ENCODE measurements at places on chromosomes 7 and 10.

DNA sequence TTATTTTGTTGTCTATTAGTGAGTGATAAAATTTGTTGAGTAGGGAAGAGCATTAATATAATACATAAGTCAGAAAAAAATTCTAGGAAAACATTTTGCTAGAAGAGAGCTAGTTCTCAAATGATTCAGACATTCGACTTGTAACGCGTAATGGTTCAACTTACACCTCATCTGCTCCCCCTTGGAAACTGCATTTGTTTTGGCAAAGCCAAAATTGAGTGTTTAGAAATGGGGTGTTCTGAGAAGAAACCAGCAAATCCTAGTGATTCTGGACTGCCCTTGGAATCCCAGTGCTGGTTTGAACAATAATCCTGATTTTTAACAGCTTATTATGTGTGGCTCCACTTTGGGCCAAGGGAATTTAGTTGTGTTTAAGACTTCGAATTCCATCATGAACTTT is 475.7 kb downstream of the SUGCT start:
- DNase-seq = no peak

GRCh38 chr10:14220026-14220425 is 110.7 kb downstream of the FRMD4A start:
- DNase-seq = no peak

DNA sequence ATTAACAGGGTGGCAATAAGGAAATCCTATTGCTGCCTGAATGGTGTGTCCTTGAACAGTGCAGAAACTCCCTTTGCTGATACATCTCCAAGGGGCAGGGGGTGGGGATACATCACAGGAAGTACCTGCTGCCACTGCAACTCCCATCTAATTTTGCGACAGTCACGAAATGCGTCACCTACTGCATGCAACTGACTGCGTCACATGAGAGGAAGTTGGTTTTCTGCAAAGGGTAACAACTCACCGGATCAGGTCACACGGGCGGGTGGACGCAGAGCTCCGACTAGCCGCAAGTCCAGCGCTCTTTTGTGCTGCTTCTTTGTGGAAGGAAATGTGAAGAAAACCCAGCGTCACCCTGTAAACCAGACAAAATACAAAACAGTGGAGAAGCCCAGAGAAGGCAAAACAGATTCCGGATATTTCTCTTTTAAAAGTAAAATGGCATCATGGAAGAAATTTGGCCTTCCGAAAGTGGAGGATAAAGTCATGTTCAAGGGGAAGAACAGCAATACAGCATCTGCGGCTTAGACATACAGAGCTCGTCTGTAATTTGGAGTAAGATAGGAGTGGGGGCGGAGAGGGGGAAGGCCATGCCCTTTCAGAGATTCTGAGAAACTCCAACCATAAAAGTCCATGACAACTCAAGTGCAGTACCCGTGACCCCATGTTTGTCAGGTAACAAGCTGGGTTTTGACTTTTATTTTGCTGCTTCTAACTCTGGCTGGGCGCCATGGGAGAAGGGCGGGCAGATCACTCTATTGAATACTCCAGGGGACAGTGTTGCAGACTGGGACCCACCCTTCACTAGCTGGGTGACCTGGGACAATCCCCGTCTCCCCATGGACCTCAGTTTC is 32.3 kb upstream of the PLEKHS1 start:
- DNase-seq = no peak

GRCh38 chr7:100886936-100887515 is 2.5 kb downstream of the UFSP1 start:
- peak; percentile 8 for DNase-seq

- no peak for DNase-seq
These were observed 42.8 kb downstream of the TBXAS1 start for GRCh38 chr7:139871820-139872219.

GRCh38 chr7:96041171-96041570 is 268.8 kb downstream of the DYNC1I1 start:
- no peak for DNase-seq

DNA sequence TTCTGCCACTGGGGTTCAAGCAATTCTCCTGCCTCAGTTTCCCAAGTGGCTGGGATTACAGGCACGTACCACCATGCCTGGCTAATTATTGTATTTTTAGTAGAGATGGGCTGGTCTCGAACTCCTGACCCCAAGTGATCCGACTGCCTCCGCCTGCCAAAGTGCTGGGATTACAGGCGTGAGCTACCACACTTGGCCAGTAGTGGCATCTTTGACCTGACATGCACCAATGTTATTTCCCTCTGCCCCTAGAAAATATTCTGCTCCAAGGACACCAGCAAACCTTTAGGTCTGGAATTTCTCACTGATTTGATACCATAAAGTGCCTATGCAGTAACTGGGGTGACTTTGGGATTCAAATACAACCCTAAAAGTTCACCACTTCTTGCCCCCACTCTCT is 179.4 kb downstream of the ARID5B start:
- no peak for DNase-seq

DNA sequence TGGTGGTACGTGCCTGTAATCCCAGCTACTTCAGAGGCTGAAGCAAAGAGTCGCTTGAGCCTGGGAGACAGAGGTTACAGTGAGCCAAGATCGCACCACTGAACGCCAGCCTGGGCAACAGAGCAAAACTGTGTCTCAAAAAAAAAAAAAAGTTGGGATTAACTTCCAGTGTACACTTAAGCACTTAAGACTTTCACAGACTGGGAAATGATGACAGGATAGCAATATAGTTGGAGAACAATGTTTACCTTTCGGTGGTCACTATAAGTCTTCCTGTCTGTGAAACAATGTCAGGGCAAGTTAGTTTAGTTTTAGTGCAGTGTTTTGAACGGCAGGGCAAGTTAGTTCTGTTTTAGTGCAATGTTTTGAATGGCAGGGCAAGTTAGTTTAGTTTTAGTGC is 130.2 kb downstream of the TPST1 start:
- no peak for DNase-seq

DNA sequence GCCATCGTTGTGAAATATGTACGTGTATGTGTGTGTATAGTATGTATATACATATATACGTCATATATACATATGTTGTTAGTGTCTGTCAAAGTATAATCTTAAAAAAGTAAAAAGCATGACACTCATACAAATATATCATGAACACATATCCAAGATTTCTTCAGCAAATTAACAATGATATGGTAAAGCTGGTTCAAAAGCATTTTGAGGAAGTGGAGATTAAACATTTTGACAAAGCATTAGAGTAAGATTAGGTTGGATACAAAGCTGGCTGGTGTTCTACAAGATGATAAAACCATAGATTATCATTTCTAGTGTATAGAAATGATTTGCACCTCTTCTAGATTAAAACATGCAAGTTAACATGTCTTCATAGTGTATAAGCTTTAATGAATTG is 771 bp upstream of the NUDCD3 start:
- DNase-seq = no peak

DNA sequence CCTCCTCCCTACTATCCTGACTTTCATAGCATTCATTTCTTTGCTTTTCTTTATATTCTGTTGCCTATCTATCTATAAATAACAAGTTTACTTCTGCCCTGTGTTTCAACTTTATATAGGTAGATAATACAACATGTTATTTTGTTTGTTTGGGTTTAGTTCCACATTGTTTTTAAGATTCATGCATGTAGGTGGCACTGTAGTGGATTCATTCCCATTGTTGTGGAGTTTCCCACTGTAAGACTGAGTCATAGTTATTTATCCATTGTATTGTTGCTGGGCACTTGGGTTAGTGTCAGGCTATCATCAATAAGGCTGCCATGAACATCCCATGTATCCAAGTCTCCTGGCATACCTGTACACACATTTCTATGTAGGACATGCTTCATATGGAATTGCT is 127.7 kb downstream of the ARHGAP22 start:
- no peak for DNase-seq

DNA sequence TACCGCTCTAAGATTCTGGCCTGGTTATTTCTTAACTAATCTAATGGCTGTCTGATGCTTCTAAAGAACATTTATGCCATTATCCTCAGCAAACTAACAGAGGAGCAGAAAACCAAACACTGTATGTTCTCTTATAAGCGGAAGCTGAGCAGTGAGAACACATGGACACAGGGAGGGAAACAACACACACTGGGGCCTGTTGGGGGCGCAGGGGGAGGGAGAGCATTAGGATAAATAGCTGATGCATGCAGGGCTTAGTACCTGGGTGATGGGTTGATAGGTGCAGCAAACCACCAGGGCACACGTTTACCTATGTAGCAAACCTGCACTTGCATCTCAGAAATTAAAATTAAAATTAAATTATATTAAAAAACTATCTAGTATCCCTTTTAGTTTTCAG is 853.5 kb downstream of the GATA3 start:
- DNase-seq = no peak

GRCh38 chr7:17339952-17340351 is 41.5 kb downstream of the AHR start:
- DNase-seq = no peak

DNA sequence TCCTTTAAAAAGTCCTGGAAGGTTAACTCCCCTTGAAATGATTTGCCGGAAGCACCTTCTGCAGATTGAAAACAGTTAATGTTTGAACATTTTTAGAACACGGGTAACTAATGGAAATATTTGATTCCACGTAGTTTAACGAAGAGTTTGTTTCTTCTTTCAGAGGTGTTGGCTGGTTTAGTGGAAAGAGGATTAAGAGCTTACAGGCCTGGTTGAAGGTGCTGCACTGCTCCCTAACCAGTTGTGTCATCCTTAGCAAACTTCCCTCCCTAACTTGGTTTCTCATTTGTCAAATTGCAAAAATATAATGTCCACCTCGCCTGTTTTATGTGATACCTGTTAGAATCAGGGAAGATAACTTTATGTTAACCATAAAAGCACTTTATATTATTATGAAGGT is 243.0 kb upstream of the FZD8 start:
- DNase-seq = no peak

DNA sequence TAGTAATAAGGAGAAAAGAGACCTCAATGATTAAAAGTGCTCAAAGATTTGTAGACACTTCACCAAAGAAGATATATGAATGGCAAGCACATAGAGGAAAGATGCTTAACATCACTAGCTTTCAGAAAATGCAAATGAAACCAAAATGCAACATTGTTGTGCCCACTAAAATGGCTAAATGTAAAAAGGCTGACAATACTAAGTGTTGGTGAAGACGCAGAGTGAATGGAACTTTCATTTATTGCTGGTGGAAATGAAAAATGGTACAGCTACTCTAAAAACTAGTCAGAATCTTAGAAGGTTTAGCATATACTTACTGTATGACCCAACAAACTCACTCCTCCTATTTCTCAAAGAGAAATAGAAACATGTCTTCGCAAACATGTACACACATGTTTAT is 212.9 kb upstream of the PITRM1 start:
- DNase-seq = no peak

- no peak for DNase-seq
These were observed 29.2 kb upstream of the PROSER2 start for GRCh38 chr10:11793762-11794479.

DNA sequence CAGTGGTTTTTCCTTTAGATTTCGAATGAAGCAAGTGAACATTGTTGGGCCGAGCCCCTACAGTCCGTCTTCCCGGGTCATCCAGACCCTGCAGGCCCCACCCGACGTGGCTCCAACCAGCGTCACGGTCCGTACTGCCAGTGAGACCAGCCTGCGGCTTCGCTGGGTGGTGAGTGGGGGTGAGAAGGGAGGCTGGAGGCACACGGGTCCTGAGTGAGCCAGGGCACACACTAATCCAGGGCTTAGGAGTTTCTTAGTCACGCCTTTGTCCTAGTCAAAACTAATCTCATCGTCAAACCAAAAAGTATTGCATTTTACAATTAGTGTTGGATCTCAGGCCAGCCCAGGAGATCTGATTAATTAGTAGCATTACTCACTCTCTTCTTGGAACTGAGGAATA is 568.8 kb upstream of the FOXK1 start:
- DNase-seq = no peak

DNA sequence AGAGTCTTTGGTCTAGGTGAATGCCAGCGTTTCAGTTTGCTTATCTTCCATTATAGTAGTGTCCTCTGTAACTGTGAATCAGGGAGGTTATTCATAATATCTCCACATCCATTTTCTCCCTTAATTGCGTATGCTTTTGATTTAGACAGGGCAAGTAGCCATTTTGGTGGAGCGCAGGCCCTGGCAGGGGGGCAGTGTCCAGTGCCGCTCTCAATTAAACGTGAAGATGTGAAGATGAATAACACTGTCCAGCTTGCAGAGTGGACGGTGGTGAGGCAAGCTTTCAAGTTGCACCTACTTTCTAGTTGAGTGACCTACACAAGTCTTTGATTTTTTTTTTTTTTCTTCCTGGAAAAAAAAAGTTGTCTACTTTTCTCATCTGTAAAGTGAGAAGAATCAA is 4.5 kb downstream of the TSPAN14 start:
- no peak for DNase-seq

DNA sequence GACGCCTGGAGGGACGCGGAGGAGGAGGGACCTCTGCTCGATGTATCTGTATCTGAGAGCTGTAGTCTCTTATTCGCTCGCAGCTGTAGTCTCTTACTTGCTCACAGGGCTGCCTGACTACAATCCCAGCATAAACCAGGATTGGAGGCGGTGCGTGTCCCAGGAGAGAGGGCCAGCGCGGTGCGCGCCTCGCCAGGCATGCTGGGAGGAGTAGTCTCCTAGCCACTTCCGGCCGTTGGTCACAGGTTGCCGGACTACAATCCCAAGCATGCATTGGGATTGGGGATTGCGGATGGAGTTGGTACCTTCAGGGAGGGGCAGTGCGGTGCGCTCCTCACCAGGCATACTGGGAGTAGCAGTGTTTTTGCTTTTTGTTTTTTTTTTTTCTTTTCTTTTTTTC is 421.7 kb upstream of the NUPR2 start:
- DNase-seq = no peak

- DNase-seq = no peak
These were observed 75.4 kb downstream of the WIPF3 start for GRCh38 chr7:29881724-29882123.

DNA sequence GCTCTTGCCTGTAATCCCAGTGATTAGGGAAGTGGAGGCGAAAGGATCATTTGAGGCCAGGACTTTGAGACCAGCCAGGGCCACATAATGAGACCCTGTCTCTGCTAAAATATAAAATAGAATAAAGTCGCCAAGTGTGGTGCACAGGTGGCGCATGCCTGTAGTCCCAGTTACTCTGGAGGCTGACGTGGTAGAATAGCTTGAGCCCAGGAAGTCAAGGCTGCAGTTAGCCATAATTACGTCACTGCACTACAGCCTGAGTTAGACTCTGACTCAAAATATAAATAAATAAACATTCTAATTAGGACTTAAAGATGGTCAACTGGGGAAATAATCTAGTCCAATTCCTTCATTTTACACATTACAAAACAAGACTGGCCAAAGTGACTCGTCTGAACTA is 768 bp downstream of the CHCHD2 start:
- DNase-seq = peak; percentile 14

DNA sequence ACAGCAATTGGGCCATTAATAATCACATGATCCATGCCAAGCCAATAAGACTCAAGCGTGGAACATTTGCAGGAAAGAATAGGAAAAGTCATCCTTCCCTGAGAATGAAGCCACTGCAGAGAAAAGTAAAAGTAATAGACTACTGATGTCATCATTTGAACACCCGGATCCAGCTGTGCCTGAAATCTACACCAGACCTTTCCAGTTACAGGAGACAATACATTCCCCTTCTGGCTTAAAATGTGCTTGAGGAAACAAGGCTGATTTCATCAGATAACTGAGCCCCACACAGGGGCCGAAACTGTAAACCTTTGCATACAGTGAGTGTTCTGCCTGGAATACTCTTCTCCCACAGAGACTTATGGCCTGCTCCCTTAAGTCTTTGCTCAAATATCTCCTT is 232.8 kb downstream of the KCNMA1 start:
- no peak for DNase-seq

Data from stimulated activated naive CD4-positive, alpha-beta T cell treated with Interleukin-2 at 50 U/mL for 16 hours (primary cell).